HAP-1 (cell line): ENCODE measurements at places on chromosomes 1 and 21.

- DNase-seq = no peak
Measured at GRCh38 chr1:106957795-106958194, 98.7 kb upstream of the PRMT6 start.

DNA sequence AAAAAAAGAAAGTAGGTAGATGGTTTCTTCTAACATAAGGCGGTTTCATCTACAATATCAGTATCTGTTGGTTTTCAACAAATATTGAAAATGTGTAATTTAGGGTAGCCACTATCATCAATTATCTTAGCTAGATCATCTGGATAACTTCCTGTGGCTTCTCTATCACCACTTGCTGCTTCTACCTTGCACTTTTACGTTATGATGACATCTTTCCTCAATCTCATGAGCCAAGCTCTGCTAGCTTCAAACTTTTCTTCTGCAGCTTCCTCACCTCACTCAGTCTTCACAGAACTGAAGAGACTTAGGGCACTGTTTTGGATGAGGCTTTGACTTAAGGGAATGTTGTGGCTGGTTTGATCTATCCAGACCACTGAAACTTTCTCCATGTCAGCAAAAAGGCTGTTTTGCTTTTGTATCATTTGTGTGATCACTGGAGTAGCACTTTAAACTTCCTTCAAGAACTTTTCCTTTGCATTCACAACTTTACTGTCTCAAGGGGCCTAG, 144.9 kb upstream of the HP1BP3 start:
- DNase-seq = no peak

GRCh38 chr1:167121375-167122120, 27.7 kb downstream of the STYXL2 start:
- no peak for DNase-seq

DNA sequence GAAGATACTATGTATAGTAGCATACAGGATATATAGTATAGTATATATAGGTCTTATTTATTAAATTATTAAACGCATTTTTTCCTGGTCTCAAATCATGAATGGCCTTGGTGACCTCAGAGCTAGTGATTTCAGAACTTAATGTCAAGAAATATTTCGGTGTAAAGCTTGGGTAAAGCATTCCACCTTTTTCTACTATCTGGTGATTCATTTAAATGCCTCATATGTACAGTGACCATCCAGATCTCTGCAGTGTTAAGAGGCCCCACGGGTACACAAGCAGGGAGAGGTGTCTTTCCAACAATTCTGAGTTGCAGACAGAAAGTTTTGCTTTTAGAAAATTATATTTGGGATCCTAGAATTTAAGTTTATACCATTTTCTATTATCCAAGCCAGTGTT, 626.5 kb downstream of the PTPRC start:
- DNase-seq = no peak

DNA sequence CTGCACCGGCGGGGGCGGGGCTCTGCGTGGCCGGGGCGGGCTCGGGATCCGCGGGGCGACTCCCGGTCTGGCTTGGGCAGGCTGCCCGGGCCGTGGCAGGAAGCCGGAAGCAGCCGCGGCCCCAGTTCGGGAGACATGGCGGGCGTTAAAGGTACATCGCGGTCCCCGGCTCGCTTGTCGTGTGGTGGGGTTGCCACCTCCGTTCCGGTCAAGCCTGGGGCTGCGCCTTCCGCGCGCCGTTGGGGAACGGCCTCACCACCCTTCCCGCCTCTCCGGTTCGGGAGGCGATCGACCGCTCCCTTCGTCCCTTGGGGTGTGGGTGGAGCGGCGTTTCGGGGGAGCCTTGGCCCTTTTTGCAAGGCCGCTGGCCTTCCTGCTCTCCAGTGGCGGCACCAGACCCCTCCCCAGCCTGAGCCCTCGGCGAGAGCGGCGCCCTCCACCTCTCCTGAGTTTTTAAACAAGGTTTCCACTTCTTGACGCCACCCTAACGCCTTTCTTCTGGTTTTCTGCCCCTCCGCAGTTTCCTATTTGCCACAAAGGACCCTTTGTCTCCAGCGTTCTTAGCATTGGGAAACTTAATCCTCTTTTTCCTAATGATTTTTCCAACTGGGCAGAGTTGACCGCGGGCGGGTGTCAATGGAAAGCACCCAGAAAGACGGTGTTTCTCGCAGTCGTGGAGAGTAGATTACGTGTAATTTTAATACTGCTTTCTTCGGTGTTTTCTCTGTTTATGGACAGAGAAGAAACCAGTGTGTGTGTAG, at the start of the genes LEPR and LEPROT:
LEPR (plus strand) TSS at position 79 of the 761 bp plus-strand sequence. CDS start 144,898 bp downstream, outside the sequence.
LEPROT (plus strand) TSS at position 79 of the 761 bp plus-strand sequence; CDS start at position 136, 57 bp downstream.
- DNase-seq = peak; percentile 76

DNA sequence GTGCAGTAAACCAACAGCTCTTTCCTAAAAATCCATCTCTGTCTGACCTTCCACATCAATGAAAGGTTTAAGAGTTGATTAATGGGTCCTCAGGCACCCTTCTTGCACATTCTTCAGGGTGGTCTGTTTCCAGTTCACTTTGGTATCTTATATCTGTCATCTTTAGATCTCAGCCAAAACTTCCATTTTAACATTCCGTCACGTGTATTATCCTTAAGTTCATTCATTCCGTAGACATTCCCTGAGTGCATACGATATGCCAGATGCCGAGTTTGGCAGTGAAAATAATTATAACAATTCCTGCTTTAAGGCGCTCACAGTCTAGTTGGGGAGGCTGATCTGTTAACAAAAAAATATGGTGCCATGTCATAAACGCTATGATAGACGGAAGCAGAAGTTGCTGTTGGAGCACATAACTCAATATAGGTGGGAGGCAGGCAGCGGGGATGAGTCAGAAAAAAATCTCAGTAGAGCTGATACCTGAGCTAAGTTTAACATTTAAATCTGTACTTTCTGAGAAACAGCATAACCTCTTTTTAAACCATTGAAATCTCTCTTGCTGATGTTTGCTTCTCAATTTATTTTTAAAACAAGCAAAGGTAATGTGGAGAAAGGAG, 59.6 kb upstream of the HOOK1 start:
- DNase-seq = no peak

DNA sequence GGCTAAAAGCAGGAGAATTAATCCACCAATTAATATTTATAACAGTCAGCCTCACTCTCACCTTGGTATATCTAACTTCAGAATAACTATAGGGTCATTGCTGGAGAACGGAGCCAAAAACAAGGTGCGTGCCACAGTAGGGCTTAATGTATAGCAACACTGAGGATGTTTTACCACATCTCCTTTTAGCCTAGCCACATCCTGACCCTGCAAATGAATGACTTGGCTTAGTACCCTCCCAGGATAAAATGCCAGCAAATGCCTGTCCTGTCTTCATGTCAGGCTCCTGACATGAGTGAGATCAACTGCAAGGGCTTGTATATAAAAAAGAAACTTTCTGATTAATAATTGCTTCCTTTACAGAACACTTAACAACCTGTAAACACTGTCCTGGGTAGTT, 2.7 kb upstream of the CDC42BPA start:
- DNase-seq = no peak

GRCh38 chr1:240198376-240198775, 106.7 kb downstream of the FMN2 start:
- no peak for DNase-seq

GRCh38 chr1:24114753-24115152, 2.8 kb upstream of the MYOM3 start:
- DNase-seq = no peak

DNA sequence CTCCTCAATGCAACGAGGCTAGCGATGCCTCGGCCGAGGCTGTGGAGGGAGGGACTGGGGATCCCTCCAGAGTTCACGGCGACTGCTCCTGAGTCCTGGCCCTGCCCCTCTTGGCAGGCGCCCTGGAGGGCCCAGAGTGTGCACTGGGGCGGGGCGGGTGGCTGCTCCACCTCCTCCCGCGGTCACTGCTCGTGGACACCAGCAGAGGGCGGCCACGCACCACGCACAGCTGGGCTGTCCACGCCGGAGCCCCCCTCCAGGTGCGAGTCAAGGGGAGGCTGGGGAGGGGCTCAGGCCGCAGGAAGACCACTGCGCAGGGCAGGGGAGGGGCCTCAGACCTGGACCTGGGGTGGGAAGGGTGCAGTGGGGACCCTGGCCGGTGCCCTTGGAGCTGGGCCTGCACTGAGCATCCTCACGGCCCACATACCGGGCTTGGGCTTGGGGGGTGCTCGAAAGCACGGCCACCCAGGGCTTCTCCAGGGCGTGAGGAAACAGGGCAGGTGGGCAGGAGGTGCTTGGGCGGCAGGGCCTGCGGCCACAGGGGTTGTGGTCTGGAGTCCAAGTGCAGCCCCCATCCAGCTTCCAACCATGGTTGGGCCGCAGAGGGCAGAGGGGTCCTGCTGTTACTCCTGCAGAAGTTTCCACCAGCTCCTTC, 20.6 kb upstream of the TTC34 start:
- peak; percentile 67 for DNase-seq

DNA sequence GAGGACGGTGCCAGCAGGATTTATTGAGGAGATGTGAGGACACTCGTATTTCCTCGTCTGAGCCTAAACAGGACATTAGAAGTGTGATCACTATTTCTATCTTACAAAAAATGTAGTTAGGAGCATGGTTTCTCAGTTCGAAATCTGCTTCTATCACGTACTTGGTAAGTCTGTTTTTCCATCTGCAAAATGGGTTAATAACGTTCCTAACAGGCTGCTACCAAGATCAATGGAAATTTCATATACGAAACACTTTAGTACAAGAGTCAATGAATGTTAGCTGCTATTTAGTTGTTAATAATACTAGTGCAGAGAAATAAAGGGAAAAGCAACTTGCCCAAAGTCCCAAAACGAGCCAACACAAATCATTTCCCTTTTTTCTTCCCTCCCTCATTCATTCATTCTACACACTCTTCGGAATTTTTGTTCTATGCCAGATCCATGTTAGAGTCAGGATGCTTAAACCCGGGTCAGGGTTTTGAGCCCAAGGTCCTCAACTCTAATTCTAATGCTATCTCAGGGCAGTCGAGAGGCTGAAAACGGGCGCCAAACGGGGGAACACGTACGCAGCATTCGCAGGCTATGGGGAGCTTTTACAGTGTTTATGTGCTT, 608 bp downstream of the SNRNP40 start:
- DNase-seq = no peak

- DNase-seq = no peak
Measured at GRCh38 chr1:72122099-72122880, 160.0 kb downstream of the NEGR1 start.

- peak; percentile 69 for DNase-seq
Measured at GRCh38 chr1:42922687-42923366, 35.8 kb downstream of the SLC2A1 start.

DNA sequence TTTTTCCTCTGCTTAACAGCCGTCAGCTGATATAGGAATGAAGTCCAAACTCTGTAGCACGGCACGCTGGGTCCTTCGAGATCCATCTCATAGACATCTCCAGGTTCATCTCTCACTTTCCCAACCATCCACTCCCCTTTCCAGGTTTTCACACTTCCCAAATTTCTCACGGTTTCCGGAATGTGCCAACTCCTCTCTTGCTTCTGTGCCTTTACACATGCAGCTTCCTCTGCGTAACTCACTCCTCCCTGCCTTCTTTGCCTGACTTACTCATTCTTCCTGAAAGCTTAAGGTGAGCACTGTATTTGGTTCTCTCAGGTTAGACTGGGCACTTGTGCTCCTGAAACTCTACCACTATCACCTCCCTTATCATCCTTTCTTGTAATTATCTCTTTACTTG, 168.4 kb downstream of the PCNX2 start:
- no peak for DNase-seq

GRCh38 chr1:111032295-111032897, 68.7 kb upstream of the LRIF1 start:
- DNase-seq = peak; percentile 57

DNA sequence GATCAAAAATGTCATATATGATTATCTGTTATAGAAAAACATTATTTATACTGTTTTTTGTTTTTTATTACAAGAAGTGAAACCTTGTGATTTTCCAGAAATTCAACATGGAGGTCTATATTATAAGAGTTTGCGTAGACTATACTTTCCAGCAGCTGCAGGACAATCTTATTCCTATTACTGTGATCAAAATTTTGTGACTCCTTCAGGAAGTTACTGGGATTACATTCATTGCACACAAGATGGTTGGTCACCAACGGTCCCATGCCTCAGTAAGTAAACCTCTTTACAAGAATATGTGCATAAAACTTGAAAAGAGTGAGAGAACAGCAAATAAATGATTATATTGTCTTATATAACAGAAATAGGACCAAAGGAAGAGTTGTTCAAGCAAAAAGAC, 14.5 kb downstream of the CFHR4 start:
- no peak for DNase-seq

DNA sequence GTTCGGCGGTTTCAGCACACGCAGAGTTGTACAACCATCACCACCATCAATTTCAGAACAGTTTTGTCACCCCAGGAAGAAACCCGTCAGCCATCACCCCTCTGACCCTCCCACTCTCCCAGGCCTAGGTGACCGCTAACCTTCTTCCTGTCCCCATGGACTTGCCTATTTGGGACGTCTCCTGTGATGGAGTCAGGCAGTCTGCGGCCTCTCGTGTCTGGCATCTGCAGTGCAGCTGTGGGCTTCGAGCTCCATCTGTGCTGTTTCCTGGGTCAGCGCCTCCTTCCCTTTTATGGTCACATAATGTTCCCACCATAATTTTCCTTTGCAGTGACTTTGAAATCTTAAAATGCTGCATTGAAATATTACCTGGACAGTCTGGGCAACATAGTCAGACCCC, 24.4 kb downstream of the SLC45A1 start:
- DNase-seq = no peak

DNA sequence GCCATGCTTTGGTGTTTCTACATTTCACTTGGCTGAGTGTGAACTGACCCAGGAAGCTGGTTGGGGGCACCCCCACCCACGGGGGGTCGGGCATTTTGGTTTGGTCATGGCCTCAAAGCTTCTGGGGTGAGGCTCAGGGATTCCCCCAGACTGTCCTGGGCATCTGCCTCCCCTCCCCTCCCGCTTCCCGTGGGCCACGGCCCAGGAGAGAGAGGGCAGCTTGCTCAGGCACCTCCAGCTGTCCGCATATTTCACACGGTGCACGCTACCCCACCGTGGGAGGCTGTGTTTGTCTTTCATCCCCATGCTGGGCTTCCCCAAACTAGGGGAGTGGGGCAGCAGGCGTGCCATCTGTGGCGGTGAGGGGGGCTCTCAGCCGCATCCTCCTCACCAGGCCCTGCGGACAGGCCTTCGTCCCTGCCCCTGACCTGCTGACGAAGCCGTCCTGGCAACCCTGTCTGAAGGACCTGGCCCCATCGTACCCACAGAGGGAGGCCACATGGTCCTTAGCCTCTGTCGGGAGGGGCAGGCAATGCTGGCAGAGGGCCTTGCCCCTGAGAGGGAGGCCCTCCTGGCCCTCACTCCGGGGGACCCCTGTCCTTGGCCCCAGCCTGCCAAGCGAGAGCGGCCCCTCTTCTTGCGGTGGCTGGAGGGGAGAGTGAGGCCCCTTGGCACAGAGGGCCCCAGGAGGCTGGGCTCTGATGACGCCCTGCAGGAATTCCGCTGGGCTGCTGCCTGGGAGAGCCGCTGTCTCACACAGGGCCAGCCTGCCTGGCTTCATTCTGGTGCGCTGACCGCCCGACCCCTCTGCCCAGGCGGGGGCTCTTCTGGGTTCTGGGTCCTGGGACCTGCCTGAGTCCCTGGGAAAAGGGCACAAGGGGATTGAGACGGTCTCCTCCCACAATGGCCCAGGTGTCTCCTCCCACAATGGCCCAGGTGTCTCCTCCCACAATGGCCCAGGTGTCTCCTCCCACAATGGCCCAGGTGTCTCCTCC, 22.1 kb downstream of the TP73 start:
- no peak for DNase-seq
